Esophagus muscularis mucosa (tissue), 4 donors: ENCODE measurements at places on chromosomes 1 and 21. TPM values are rescaled to one million over a fixed set of nuclear protein-coding genes. Genes with fewer than 3 reads are reported as not detected.

DNA sequence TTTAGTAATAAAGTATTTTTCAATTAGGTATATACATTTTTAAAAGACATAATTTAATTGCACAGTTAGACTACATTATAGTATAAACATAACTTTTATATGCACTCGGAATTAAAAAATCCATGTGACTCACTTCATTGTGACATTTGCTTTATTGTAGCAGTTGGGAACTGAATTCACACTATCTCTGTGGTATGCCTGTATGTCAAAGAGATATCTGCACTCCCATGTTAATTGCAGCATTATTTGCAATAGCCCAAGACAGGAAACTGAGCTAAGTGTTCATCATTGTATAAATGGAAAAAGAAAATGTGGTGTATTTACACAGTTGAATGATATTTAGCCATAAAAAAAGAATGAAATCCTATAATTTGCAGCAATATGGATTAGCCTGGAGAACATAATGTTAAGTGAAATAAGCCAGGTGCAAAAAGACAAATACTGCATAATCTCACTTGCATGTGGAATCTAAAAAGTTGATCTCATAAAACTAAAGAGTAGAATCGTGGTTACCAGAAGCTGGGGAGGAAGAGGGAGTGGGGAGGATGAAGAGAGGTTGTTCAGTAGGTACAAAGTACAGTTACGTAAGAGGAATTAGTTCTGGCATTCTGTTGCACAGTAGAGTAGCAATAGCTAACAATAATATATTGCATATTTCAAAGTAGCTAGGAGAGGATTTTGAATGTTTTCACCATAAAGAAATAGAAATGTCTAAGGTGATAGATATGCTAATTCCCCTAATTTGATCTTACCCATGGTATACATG is 64.8 kb downstream of the DPT start:
- no peak for DNase-seq
- H3K4me1 ChIP-seq: no peaks in the 10 kb centered on the region
- H3K27ac ChIP-seq: no peak overlapping the region
- H3K27me3 ChIP-seq: no peaks in the 10 kb centered on the region

DNA sequence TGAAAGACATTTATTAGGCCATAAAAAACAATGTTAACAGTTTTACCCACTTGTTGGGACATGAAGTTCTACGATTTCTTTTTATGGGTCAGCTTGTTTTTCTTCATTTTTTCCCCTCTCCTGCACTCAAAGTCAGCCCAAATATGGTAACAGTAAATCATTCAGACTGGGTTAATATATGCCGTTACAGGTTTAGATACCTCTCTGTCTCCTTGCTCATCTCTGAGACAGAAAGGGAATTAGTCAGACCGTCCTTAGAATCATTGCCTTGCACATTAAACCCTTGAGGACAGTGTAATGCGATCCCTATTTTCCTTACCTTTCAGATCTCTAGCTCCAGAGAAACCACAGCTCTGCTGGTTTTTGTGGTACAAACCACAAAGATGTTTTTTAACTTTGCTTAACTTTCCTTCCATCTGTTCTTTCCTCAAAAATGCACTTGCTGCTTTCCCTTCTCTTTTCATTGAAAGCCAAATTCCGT is 613.3 kb downstream of the PLPP3 start:
- H3K4me3 ChIP-seq: no peak overlapping the region
- H3K36me3 ChIP-seq: no peaks in the 10 kb centered on the region
- no peak overlapping the region for H3K27ac ChIP-seq
- no peaks in the 10 kb centered on the region for H3K27me3 ChIP-seq
- H3K4me1 ChIP-seq: no peaks in the 10 kb centered on the region

DNA sequence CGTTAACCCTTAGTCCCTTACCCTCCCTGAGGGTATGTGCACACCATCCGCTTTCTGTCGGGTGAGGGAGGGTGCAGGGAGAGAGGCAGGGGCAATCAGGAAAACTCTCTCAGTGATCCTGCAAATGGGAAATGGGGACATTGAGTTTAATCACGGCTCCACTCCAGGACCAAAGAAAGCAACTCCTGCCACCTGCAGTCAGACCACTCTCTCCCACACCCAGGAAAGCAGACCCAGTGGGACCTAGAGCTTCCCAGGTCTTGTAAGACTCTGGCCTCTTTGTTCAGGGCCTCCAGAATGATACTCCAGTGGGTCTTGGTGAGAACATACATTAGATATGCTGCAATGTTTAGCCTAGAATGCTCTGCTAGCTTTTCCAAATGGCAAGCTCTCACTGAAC is 71.5 kb downstream of the GNG12 start:
- H3K27me3 ChIP-seq: no peaks in the 10 kb centered on the region
- no peak for DNase-seq
- H3K27ac ChIP-seq: no peak overlapping the region
- H3K4me3 ChIP-seq: no peak overlapping the region
- peaks cover 65% of the 10 kb centered on the region for H3K4me1 ChIP-seq

DNA sequence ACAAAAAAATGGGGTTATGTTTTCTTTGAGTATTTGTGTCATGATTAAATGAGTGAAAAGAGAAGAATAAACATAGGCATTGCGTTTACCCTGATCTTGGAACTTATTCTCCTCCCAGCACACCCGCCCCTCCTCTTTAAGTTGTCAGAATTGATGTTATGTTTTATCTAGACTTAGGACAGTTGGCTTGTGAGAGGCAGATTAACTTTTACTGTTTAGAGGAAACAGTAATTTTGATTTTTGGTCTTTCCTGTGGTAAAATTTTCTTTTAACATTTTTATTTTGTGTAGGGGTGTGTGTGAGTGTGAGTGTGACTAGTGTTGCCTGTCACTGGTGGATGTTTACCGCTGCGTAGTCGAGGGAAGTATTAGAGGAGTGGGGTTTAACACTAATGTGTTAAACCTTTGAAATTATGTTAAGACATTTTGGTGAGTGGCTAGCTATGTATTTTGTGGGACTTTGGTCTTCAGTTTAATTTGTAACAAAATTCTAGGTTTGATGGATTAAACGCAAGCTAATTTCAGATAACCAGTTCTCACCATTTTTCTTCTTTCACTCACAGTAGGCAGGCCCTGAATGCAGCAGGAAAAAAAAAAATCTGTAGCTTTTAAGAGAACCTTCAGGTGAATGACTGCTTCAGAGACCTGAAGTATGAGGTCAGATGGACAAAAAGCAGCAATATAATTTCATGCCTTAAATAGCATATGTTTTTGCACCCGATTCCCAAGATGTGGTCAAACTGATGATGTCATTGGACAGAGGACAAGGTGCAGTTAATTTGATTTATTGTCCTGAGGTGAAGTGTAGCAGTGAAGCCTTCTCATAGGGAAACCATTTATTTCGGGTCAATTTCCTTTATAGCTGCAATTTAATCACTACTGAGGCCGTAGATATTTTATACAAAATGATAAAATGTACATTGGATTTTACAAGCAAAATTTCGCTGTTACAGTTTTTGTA is 2.7 kb downstream of the POU2F1 start:
- H3K27me3 ChIP-seq: no peaks in the 10 kb centered on the region
- no peak for DNase-seq
- H3K27ac ChIP-seq: peak overlapping the region; percentile 98
- no peaks in the 10 kb centered on the region for H3K36me3 ChIP-seq
- H3K4me1 ChIP-seq: peaks cover 62% of the 10 kb centered on the region

DNA sequence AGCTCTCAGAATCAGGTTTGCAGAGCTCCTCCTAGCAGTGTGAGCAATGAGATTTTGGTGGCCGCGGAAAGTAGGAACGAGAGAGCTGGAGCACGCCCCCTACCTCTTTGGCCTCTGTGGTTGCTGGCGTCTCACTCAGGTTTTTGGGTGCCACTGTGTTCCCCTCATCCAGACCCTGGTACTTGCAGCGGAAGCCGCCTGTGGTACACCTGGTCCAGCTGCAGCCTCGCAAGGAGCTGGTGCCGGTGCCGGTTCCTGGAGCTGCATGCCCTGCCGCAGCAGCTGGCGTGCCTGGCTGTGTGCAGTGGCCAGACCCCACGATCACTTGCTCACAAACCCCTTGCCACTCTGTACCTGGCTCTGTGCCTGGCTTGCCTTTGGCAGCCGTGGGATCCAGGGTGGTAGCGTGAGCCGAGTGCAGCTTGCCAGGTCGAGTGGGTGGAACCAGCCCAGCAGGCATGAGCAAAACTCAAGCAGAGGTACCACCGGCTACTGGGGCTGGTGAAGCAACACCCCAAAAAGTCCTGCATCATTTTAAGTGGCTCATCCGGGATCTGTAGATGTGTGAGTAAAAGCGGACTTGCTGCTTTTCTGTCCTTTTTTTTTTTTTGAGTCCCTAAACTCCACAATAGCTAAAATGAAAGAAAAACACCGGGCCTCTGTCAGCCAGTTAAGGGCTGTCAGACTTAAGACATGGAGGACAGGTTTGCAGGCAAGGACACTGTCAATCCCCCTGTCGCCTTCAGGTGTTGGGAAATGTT is 844.9 kb downstream of the KCNT2 start:
- no peaks in the 10 kb centered on the region for H3K27me3 ChIP-seq
- H3K4me3 ChIP-seq: no peak overlapping the region
- DNase-seq: no peak
- no peaks in the 10 kb centered on the region for H3K4me1 ChIP-seq

DNA sequence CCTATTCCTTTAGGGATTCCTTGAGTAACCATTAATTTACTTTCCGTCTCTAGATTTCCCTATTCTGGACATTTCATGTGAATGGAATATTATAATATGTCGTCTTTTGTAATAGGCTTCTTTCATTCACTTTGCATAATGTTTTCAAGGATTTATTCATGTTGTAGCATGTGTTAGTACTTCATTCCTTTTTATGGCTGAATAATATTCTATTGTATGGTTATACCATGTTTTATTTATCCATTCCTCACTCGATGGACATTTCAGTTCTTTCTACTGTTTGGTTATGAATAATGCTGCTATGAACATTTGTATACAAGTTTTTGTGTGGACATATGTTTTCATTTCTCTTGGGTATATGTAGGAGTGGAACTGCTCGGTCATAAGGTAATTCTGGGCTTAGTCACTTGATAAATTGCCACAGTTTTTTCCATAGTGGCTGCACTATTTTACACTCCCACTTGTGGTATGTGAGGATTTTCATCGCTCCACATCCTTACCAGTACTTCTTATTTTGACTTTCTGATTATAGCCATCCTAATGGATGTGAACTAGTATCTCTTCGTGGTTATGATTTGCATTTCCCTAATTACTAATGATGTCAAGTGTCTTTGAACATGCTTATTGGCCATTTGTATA is 17.7 kb downstream of the PPP2R5A start:
- no peak overlapping the region for H3K4me3 ChIP-seq
- DNase-seq: no peak
- peaks cover 38% of the 10 kb centered on the region for H3K4me1 ChIP-seq
- H3K27ac ChIP-seq: peak overlapping the region; percentile 56
- H3K36me3 ChIP-seq: no peaks in the 10 kb centered on the region
- no peaks in the 10 kb centered on the region for H3K27me3 ChIP-seq

The ANKRD34A gene
- 0.66 TPM for total RNA-seq
